RPMI8226 (cell line): ENCODE measurements at places on chromosomes 4 and X.

GRCh38 chr4:55768291-55768690, 51.3 kb upstream of the EXOC1L start:
- DNase-seq = no peak

GRCh38 chr4:37891260-37892159, 626 bp downstream of the TBC1D1 start:
- peak; percentile 74 for DNase-seq

DNA sequence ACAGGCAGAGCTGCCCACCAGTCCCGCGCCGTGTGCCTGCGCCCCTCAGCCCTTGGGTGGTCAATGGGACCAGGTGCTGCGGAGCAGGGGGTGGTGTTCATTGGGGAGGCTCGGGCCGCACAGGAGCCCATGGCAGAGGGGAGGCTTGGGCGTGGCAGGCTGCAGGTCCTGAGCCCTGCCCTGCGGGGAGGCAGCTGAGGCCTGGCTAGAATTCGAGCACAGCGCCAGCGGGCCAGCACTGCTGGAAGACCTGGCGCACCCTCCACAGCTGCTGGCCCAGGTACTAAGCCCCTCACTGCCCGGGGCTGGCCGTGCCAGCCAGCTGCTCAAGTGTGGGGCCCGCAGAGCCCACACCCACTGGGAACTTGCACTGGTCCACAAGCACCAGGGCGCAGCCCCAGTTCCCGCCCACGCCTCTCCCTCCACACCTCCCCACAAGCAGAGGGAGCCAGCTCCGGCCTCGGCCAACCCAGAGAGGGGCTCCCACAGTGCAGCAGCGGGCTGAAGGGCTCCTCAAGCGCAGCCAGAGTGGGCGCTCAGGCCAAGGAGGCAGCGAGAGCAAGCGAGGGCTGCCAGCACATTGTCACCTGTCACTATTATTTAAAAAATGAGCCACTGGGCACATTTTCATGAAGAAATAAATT, 645.8 kb downstream of the CENPC start:
- DNase-seq = no peak

GRCh38 chrX:119692191-119693039, 553 bp downstream of the SEPTIN6 start:
- DNase-seq = peak; percentile 70

DNA sequence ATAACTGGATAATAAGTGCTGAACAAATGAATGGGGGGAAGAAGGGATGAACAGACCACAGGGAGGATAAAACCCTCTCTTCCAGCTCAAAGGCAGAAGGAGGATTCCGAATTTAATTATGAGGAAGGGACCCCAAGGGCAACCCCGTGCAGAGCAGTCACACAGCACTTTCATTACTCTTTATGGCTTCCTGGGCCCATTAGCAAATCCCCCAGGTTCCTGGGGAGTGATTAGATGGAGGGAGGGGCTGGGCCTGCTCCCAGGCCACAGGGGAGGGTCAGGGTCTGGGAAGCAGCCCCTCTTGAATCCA, 67.1 kb downstream of the PPP2R2C start:
- DNase-seq = no peak

GRCh38 chr4:130131536-130131935, 1035.6 kb downstream of the C4orf33 start:
- no peak for DNase-seq

DNA sequence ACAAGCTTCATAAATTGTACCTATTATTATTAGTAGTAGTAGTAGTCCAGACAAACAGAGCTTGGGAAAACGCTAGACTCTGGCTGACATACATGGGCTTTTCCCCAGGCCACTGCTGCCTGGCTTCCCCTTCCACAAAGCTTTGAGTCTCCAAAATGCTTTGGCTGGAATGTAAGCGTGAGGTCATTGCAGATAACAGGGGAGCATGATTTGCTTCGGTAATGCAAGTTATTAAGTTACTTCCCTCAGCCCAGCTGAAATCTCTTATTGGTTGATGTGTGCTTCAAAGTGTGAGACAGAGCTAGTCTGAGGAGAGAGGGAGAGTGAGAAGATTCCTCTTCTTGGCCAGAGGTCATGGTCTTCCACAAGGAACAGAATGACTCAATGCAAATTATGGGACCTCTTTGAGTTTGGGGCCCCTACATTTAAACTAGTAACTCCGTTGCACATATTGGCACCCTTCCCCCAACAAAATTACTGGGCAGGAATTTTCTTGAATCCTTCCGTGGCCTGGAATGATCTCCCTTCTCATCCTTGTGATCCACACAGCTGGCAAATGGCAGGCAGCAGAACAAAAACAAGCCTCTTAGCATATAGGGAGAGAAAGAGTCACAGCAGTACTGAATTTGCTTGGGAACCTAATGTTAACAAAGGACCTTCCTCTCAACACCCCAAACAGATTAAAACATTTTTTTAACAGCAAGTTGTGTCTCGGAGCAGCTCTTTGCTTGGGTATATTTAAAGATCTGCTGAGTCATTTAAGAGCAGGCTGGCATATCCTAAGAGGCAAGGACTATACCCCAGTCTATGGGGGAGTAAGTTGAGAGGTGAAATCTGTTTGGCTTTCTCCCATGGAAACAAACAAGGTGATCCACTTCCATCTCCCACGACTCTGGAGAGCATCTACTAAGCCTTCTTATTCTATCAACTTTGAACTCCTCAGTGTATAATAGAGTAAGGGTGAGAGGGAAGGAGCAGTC, 19.9 kb downstream of the AR start:
- DNase-seq = no peak

GRCh38 chr4:5361968-5362367, 310.7 kb downstream of the STK32B start:
- peak; percentile 22 for DNase-seq

- no peak for DNase-seq
These were observed 38.6 kb downstream of the TRIM2 start for GRCh38 chr4:153242839-153243324.

- DNase-seq = no peak
These were observed 1392.7 kb upstream of the IGFBP7 start for GRCh38 chr4:58502839-58503238.
